AG20443 (cell line): ENCODE measurements at places on chromosomes 1 and 21.

DNA sequence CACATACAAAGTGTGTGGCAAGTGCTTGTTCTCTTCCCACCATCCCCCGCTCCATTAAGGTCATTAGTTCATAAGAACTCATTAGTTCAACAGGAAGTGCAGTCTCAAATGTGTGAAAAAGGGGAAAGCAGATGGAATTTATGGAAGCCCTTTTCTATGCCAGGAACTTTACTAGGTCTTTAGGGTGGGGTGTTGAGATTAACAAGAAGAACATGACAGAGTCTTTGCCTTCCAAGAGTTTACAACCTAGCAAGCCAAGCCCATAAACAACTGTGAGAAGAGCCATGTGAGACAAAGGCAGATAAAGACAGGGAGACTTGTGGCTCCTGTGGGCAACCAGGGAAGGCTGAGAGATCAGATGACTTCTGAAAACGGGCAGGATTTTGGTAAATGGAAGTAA lies 21.4 kb downstream of the PLEKHA6 start:
- DNase-seq = no peak

DNA sequence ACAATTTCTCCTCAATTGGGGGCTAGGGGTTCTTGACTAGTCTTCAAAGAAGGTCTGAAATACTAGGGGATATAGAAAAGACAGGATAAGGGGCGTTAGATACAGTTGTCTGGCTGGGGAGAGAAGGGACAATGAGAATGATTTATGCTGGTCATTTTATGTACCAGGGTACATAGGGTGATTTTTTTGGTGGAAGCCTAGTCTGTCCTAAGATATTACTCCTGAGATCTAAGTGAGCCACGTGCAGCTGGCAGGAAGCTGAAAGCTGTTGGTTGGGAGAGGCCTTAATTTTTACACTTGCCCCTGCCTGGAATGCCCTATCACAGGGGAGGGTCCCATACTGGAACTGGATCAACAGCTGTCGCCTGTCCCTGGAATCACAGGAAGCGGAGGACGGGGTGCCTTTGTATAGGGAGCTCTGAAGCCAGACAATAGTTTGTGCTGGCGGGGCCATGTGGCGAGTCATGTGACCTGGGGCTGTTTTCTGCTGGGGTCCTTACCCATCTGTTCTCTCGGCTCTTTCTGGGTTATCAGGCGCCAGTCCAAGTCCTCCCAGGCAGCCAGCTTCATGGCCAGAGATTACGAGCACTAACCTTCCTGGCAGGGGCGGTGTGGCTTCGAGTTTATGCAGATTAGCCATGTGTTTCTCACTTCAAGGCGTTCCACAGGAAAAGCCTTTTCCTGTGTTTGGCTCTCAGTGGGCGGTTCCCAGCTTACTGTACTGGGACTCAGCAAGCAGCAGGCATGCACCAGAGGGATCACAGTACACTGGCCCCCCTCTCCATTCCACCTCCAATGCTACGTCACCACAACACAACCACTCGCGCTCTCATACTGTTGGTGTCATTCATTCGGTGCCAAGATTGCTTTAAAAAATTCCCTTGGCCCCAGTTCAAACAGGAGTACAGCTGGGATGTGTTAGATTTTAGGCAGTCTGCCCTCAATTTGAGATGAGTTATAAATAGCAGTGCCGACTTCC lies 27.5 kb downstream of the ARID1A start:
- DNase-seq = peak; percentile 95

DNA sequence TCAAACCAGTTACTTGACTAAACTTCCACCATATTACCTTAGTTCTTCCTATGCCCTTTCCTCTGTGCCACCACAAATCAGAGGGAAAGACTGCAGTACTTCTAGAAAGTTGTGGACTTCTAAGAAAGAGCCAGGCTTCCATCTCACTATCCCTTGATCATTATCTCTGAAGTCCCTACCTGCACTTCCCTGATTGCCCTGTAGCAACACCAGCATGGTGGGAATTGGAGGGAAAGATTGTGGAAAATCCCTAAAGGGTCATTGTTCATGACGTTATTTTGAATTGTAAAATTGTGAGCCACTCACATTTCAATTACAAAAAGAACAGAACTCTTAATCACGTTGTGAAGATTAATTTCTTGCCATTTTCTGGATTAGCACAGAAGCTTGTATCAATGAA lies 23.4 kb upstream of the KIAA1614 start:
- DNase-seq = no peak

DNA sequence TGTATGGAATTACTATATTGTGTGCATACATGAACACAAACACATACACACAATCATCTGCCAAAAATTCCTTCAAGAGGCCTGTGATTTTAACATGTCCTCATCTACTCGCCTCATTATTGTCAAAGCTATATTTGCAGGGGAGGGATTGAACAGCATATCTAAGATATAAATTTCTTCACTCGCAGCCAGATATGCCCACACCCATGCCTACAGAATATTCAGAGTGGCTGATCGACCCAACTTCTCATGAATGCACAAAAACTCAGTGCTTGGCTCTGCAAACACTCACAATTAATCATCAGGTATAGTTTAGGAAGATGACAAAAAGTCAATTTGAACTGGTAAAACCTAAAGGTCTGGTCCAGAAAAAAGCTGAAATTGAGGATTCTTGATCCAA lies 25.1 kb upstream of the CCN1 start:
- DNase-seq = no peak

DNA sequence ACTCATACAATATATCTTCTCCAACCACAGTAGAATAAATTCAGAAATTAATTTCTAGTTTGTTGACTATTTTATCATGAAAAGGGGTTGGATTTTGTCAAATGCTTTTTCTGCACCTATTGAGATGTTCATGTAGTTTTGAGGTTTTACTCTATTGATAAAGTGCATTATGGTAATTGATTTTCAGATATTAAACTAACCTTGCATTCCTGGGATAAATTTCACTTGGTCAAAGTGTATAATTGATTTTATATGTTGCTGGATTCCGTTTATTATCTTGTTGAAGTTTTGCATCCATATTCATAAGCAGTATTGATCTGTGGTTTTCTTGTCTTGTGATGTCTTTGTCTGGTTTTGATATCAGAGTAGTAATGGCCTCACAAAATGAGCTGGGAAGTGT lies 34.4 kb upstream of the HYI start:
- no peak for DNase-seq

DNA sequence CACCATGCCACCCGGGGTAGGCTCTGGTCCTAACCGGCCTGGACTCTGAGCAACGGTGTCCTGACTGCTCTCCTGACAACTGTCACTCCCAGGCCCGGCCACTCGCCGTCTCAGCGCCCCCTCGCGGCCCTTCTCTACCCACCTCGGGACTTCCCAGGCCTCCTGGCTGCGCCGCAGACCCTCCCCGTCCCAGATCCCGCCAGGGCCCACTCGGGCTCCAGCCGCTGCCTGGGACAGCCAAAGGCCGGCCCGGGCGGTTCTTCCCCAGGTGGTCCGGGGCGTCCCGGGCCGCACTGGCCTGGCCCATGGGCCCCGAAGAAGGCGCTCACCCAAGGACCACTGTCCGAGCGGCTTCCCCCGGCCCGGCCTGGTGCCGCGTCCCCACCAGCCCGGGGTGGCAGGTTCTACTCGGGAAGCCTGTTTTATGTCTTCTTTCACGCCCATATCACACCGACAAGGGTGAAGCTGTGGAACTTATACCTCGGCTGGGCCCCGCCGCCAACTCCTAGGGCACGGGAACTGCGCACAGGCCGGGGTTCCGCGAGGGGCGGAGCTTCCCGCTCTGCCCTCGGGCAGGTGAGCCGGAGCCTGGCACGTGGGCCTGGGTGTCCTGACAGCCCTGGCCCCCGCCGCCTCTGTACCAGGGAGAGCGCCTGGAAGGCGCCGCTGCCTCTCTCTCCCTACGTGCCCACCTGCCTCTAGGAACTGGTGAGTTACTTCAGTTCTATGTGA lies 138.3 kb downstream of the TTLL7 start:
- peak; percentile 11 for DNase-seq

DNA sequence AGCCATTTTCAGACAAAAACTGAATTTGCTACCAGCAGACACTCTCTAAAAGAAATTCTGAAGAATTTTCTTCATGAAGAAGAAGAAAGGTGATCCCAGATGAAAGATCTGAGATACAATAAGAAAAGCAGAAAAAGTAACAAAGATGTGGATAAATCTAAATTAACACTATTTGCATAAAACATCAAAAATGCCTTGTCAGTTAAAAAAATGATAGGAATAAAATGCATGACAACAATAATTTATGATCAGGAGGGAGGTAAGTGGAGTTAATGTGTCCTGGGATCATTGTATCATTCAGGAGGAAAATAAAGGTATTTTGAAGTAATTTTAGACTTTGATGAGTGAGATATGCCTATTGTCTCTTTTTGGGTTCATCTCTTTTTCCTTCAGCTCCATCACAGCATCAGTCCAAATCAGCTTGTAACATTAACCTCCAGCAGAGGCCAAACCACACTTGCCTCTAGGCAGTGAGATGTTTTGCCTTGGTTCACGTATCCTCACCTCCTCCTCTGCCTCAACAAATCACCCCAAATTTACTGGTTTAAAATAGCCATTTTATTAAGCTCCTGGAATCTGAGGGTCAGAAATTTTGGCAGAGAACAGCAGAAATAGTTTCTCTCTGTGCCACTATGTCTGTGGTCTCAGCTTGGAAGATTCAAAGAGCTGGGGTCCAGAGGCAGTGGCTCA lies 76.9 kb upstream of the HIVEP3 start:
- DNase-seq = no peak

DNA sequence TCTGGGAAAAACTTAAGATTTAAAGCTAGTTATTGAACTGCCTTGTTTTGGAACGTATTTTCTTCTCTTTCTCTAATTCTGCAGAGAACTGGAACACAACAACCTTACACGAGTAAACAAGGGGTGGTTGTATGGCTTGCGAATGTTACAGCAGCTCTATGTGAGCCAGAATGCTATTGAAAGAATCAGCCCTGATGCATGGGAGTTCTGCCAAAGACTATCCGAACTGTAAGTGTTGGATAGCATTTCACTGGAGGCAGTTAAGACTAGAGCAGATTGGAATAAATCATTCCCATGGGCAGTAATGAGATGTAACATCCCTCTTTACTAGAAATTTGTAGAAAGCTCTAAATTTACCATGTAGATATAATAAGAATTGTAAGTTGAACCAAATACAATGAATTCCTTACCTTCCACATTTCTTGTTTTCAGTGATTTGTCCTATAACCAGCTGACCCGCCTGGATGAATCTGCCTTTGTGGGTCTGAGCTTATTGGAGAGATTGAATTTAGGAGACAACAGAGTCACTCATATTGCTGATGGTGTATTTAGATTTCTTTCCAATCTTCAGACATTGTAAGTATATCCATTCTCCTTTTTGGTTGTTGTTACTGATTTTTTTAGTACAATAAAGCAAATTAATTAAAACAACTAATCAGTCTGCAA lies 22.9 kb downstream of the LRIG2 start:
- DNase-seq = no peak

DNA sequence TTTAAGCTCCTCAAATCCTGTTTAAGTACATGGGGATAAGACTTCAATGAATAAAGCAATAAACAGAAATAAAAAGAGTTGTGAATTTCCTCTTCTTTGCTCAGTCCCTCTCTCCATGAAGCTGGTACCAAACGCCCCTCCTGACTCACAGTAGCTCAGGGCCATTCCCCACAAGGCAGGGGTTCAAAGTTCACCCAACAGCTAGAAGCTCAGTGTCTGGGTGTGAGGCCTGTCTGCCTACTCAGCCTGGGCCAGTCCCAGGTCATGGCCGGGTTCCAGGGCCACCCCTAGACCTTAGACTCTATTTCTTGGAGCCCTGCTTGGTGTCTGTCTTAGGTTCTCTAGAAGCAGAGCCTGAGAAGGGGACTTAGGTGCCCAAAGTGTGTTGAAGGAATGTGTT lies 251.5 kb downstream of the GRIK3 start:
- DNase-seq = no peak

GRCh38 chr1:88985692-88986091 lies 6.7 kb downstream of the KYAT3 start:
- no peak for DNase-seq

DNA sequence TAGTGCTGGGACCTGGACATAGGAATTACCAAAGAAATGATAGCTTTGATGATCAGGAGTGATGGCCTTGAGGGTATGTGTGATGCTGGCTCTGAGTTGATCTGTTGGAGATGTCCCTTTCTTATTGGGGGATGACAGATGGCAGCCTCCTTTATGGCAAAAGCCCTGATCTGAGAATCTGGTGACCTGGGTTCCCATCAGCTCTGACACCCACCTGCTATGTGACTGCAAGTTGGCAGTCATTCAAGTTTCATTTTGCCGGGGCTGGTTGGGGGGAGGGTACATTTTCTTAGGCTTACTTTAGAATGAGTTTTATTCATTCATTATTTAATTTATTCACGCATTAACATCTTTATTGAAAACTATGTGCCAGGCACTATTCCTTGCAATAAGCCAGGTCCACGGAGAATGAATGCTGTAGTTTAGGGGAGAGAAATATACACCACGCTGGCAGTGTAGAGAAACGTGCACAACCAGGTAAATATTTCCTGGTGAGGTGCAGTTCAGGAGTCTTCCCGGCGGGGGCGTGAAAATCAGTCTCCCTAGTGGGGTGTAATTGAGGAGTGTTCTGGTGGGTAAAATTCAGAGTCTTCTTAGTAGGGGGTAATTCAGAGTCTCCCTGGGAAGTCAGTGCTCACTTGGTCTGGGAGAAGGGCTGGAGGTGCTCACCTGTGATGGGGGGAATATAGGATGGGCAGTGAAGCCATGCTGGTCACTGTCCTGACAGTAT lies 401.3 kb downstream of the CAMTA1 start:
- DNase-seq = no peak

- no peak for DNase-seq
Measured at GRCh38 chr1:41149570-41149969, 92.5 kb downstream of the SCMH1 start.

- DNase-seq = no peak
Measured at GRCh38 chr1:242056988-242057744, 58.3 kb upstream of the MAP1LC3C start.

- no peak for DNase-seq
Measured at GRCh38 chr21:44052830-44053226, 40.7 kb downstream of the TRAPPC10 start.

- no peak for DNase-seq
Measured at GRCh38 chr1:160494620-160495019, 28.4 kb downstream of the SLAMF6 start.

GRCh38 chr1:99544328-99544727 lies 101.6 kb upstream of the PALMD start:
- no peak for DNase-seq

DNA sequence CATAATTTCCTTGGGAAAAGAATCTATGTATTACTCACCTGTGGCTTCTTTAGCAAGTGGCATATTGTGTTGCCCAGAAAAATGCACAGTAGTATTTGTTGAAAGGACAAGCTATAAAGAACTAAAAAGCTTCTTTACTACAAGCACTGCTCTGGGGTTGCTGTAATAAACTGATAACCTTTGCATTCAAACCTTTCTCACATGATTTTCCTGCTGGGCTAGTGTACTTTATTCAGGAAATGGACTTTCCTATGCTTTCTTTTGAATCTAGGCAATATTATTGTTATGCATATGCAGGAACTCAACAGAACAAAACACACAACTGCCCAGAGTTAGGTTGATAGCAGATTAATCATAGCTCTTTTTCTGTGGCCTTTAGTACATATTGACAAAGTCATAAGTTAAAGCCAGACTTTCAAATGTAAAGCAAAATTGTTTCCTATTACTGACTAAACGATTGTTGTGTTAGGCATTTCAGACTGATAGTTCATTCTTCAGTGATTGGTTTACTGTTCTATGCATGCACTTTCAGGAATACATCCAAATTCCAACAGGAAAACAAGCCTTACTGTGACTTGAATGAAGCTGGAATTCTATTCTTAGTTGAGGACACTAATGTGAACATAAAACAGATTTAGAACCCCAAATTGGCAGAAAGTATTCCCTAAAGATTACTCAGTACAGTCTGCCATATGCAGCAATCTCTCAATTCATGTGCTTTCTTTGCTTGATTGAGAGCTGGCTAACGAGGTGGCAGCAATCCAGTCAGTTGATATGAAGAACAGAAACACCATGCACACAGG lies 564.3 kb upstream of the NEGR1 start:
- DNase-seq = no peak
